ENCODE measurements at places on chromosomes 4 and X.

DNA sequence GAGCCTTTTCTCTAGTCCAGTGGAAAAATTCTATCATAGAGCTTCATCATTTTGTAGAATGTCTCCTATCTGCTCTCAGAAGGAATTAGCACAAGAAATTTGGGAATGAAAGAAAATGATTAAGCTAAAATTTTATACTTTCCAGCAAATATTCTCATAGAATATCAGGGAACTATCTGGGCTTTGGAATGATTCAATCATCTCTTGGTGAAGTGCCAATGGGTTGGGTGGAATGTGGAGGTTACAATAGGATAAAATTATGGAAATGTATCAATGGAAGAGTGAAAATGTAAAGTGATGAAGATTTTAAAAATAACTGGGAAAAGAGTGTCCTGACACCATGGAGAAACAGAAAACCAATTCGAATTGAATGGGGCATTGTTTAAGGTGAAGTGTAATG, 119.0 kb upstream of the MID1 start:
- DNase-seq: no peak

- no peak for DNase-seq
Measured at GRCh38 chr4:33226133-33226532, 2506.0 kb downstream of the PCDH7 start.

- no peak for DNase-seq
Measured at GRCh38 chr4:116847616-116848015, 237.8 kb downstream of the TRAM1L1 start.

- DNase-seq: no peak
Measured at GRCh38 chrX:3227526-3227925, 118.9 kb downstream of the MXRA5 start.

DNA sequence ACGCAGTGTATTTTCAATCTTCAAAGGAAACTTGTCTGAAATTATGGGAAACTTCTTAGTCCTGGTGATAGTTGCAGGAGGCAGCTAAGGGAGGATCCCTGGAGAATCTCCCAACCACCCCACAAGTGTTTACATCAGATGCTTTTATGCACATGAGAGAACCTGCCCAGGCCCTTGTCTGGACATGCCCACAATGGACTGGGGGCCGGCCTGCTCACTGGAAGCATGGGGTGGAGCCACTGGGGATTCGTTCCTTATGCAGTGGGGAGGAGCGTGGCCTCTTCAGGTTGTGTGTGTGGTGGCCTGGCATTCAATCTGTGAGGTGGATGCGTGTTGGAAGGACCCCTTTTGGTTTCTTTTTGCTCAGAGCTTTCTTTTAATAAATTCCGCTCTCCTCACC, 398.7 kb upstream of the PPP1R2C start:
- DNase-seq: no peak

- DNase-seq: no peak
Measured at GRCh38 chr4:189092581-189092980, 848.1 kb upstream of the FRG1 start.

- no peak for DNase-seq
Measured at GRCh38 chr4:124206779-124207605, 505.5 kb downstream of the ANKRD50 start.

DNA sequence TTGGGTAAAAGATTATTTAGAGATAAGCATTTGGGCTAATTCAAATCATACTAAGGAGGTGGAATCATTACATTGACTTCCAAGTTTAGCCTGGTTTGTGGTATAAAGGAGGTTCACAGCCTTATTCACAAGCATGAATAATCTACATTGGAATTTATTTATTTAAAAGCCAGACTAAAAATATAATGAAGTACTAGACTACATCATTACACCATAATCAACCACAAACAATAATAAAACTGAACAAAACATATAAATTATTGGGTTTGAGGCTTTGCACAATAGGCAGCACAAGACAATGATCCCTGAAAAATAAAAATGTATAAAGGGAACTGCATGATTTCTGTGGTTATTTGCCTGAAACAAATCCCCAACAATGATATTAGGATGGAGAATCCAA, 314.0 kb downstream of the GBA3 start:
- no peak for DNase-seq

DNA sequence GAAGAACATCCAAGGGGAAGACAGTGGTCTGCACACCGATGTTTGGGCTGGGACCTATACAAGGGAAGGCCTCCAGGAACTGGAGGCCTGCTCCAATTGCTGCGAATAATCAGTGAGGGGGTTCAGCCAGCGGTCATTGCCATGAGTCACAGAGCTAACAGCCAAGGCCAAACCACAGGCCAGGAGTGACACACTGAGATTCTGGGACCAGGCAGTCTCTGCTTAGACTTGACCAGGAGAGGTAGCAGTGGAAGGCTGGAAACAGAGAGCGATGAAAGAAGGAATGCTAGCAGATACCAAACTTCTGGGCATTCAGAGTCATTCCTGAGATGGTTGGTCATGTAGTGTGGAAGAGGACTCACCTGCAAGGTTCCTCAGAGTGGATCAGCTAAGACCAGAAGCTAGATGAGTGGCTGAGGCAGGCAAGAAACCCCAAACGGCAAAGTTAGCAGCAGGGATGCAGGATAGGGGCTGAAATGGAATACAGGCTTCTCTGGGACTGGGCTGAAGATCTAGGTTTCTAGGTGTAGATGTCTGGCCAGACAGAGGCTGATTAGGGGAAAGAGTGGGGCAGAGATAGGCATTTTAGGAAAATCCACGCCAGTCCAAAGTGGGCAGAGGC, 54.7 kb downstream of the CNGA2 start:
- no peak for DNase-seq

DNA sequence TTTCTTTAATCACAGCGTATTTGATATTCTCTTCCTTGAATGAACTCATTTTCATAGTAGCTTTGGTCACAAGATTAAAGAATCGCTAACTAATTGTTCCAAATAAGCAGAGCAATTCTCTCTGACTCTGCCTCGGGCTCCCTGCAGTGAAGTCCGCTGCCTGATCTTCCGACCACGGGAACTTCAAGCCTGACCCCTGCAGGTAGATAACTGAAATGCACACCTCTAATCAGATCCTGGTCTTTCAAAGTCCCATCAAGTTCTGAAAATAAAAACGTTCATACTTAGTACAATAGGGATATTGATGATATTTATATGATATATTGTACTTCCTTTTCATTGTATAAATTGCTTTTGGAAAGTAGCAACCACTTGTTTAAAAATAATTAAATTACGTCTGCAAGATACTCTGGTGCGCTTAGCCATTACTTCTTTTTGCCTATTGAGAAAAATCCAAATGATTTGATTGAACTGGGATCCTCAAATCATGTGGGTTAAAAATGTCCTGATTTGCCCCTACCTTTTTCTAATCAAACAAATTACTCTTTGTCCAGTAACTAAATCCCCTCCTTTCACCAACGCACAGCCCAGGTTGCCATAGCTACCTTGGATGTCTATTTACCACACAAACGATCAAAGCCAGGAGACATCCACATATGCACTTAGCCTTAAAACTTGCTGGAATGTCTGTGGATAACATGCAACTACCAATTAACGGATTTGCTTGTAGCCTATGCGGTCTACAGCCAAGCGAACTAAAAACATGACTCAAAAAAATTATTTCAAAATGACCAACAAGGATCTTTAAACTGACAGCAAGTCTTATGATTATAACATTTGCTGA, 4.2 kb downstream of the MID1 start:
- peak; percentile 23 for DNase-seq

DNA sequence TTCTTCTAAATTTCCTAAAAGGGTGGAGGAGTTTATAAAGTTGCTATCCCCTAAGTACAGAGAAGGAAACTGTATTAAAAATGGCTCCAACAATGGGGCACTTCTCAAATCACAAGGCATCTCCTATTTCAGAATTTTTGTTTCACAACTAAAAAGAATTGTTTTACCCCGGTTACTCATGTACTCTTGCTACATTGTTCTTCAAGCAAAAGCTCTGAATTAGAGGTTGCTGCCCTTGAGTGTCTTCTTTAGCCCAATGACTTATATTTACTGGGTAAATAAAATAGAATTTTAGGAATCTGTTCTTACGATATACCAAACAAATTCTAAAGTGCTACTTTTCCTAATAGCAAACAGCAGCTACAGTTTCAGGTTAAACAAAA, 67.5 kb downstream of the PPEF2 start:
- DNase-seq: no peak

GRCh38 chr4:123785538-123785937, 388.9 kb downstream of the SPRY1 start:
- DNase-seq: peak; percentile 41

DNA sequence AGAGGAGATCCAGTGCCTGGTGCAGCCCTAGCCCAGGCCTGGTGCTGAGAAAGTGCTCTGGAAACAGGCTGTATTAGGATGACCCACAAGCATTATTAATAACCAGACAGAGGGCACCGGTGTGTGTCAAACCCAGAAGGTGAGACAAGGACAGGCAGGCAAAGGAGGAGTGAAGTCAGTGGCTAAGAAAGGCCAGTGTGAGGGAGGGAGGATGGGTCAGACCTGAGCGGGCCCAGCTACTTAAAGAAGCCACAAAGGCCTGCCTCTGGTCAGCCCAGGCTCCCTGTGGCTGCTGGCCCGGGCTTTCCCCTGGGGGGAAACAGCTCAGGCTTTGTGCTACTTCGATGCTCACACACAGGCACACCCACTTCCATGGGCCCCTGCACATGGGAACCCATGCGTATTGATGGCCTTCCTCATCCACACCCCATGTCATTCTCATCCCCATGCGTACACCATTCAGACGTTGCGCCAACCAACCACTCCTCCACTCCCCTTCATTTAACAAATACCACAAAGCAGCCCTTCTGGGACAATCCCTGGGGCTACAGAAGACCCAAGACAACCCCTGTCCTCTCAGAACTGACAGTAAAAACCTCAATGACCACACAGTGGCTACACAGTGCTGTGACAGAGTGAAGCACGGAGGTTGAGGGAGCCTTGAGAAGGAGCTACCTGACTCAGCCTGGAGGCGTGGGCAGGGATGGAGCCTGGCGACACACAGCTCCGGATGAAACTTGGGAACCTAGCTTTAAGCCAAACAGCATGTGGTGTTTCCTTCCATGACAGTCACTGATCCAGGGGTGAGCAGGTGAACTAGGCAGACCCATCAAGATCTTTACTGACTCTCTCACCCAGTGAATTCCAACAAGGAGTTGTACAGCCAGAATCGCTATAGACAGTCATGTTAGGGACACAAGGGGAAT, 24.9 kb upstream of the MTM1 start:
- no peak for DNase-seq

DNA sequence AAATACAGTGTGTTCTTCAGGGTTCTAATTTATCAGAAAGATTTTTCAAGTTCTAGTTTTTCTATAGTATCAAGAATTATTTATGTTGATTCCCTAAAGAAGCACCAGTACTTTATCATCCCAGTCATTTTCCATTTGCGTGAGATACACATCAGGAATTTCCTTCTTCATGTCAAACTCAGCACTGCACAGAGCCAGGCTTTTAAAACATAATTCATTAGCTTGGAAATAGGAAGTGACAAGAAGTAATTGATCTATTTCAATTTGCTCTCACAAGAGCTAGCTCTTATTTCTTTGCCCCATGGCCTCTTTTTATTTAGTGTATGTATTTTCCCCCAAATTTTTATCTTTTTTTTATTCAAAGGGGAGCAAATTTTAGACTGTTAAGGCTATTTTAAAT, 13.0 kb upstream of the SLC10A4 start:
- DNase-seq: no peak

DNA sequence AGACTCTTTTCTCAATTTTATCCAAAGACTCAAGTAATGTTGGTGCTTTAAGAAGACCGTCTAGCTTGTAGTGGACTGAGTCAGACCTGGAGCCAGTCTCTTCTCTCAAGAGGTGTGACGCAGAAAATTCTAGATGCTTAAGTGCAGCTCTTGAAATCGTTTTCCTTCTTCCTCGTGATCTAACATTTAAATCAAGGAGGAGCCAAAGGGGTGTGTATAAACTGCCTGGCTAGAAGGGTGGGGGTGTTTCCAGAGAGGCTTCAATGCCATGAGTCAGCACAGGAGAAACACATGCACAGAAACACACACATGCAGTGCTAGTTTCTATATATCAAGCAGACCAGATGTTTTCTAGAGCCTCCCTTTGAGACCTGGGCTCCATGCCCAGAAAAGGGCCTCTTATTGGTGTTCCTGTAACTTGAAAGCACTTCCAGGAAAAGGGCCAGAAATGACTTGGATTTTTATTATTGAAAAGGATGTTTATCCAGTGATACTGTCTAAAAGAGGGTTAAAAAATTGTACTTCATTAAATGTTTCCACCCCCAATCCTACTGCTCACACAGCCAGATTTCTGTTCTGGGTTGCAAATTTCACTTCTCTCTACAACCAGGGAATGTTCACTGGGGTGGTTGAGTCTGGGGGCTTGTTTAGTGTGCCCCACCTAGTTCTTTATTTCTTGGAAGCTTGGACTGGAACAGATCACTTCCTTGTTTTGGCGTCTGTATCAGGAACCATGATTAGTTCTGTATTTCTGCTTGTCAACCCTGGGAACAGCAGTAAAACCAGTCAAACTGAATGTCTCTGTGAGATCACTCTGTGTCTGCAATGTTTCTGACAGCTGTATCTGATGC, at the start of gene CLIC2:
TSS of gene CLIC2 (minus strand) at position 129 of the 851 bp plus-strand sequence. CDS start 187 bp downstream, outside the sequence.
- DNase-seq: no peak

- peak; percentile 18 for DNase-seq
Measured at GRCh38 chr4:1582227-1582626, 101.9 kb downstream of the FAM53A start.

DNA sequence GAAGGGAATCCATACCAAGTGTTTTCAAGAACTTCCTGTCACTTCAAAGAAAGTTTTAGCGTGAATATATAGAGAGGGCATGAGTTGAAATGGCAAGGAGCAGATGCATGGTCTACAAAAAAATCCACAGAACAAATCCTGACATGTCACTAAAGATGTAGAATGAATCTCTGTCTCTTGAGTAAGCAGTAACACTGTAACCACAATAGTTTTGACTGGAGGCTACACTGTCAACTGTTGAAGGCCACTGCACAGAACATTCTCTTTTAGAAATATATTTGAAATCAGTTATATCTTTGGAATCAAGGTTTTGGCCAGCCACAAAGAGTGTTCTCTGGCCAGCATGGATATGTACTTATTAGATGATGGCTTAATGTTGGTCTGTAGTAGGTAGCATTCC, 83.8 kb downstream of the VCX3B start:
- no peak for DNase-seq

- no peak for DNase-seq
Measured at GRCh38 chr4:40811956-40812355, 62.2 kb downstream of the NSUN7 start.

DNA sequence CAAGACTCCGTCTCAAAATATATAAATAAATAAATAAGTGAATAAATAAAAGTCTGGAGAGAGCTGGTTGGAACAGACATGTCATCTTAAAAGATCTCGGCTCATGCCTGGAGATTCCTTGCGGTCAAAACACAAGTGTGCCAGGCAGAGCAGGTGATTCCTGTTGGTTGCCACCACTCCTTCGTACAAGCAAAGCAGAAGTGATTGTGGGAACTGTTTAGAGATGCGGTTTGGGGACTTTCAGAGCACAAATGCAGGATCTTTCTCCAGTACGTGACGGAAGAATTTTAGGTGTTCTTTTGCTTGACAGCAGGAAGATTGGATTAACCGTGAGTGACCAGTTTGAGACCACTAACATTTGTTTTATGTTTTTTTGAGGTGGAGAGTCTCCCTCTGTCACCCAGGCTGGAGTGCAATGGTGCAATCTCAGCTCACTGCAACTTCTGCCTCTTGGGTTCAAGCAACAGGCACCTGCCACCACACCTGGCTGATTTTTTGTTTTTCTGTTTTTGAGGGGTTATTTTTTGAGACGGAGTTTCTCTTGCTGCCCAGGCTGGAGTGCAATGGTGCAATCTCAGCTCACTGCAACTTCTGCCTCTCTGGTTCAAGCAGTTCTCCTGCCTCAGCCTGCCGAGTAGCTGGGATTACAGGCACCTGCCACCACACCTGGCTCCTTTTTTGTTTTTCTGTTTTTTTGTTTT, 2.8 kb upstream of the CRLF2 start:
- no peak for DNase-seq

Measured in iPS-NIHi11 (cell line).